ENCODE measurements at places on chromosomes 12 and 14.

DNA sequence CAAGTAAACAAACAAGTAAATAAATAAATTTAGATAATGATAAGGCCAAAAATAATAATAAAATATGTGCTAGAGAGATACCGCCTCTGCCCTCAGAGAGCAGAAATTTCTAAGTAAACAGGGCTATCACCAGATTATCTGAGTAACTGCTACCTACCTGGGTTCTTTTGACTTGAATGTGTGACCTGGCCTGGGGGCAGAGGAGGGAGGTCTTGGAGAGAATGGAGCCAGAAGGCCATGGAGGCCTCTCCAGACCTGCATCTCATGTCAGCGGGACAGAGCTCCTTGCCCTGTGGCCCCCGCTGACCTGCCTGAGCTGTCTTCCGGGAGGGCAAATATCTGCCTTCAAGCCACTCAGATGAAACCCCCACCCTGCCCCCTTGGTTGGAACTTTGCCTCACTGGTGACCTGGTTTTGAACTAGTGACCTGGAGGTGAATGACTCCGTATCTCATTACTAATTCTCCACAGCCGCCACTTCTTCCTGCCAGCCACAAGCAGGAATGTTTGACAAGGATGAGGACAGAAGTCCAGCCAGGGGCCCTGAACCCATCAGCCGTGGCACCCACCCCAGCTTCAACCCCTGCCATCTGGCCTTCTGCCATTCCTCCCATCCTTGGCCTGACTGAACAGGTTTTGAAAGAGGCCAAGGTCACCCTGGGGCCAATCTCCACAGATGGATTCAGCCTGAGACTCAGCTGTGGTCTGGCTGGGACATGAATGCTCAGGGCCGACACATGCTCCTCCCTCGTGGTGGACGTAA, 86.8 kb upstream of the PARP11 start:
- no peak for DNase-seq

GRCh38 chr14:99137001-99137700, 134.8 kb downstream of the BCL11B start:
- no peak for DNase-seq

- DNase-seq: no peak
Observed at GRCh38 chr12:9144730-9145106, 29.0 kb upstream of the A2M start.

- DNase-seq: no peak
Observed at GRCh38 chr12:3483089-3483488, 7.9 kb upstream of the PRMT8 start.

DNA sequence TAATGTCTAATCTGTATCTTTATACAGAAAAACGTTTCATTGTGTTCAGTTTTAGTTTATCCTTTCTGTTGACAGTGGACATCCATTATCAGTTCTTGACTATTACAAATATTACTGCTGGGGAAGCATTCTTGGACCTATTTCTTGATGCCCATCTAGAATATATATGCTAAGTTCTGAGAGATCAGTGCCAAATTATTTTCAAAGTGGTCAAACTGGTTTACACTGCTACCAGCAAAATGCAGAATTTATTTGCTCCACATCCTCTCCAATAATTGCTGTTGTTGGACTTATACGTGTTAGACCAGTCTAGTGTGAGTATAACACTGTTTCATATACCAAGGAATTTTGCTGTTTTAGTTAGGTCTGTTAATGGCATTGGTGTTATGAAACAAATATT, 85.5 kb upstream of the TRAF3 start:
- no peak for DNase-seq

- no peak for DNase-seq
Observed at GRCh38 chr14:90191585-90191984, 64.8 kb upstream of the PSMC1 start.

DNA sequence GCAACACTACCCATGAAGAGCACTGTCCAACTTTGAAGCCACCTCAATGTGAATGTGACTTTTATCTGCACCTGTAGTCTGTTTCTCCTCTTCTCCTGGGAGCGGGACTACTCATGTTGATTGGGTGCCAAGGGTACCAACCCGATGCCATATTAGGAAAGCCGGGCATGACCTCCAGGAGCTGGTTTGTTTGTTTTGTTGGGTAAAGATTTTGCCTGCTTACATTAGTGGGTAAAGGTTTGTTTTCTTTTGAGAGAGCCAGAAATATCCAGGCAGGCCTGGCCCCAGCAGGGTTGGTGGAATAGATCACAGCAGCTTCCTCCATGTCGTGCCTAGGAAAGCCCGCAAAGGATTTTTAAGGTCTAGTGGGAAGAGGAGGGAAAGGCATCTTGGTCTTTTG, 19.7 kb upstream of the ITPK1 start:
- DNase-seq: no peak

All from Kasumi-1 (cell line).